ENCODE measurements at places on chromosomes 6 and 20. TPM values are rescaled to one million over a fixed set of nuclear protein-coding genes. Genes with fewer than 3 reads are reported as not detected.

The VNN1 gene
- 0.06 TPM for total RNA-seq

The SLC17A1 gene
- 0.10 TPM for total RNA-seq

The LBP gene
- total RNA-seq = 1.1 TPM

The RSPH4A gene
- total RNA-seq = 0.39 TPM

The ESF1 gene
- total RNA-seq = 23.5 TPM

Measured in A549 treated with RU486 at 1 μM for 4 hours (cell line).